ENCODE measurements at places on chromosomes 7 and 10. TPM values are rescaled to one million over a fixed set of nuclear protein-coding genes. Genes with fewer than 3 reads are reported as not detected.
A peak's percentile ranks its signal among the peaks of the same experiment; 100 is the strongest.

GRCh38 chr7:101747879-101748345, 69.5 kb upstream of the CUX1 start:
- no peak for DNase-seq

GRCh38 chr7:36283181-36283580, 106.5 kb upstream of the ANLN start:
- no peak for DNase-seq

GRCh38 chr7:4406288-4407058, 275.6 kb upstream of the FOXK1 start:
- DNase-seq, result no peak

GRCh38 chr7:75024922-75025321, 48.7 kb downstream of the RCC1L start:
- DNase-seq, result no peak

DNA sequence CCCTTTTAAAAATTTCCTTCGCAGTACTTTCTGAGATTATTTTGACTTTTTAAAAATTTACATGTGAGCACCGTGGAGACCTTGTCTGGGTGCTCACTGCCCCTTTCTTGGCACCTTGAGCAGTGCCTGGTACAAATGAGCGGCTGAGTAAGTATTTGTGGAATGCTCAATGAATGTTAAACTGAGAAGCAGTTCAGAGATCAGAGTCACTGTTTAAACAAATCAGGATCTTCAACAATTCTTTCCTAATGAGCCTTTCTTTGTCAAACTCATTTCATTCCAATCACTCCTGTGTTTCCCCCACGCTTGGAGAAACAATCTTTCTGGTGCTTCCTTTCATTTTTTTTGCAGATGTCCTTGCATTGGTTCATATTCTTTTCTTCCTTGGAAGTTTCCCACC, 611.3 kb upstream of the GALNT17 start:
- no peak for DNase-seq

GRCh38 chr10:90418869-90419652, 438.8 kb downstream of the HTR7 start:
- peak; percentile 92 for DNase-seq

GRCh38 chr10:124983321-124983720, 41.4 kb downstream of the ZRANB1 start:
- no peak for DNase-seq

- peak; percentile 63 for DNase-seq
Observed at GRCh38 chr10:96587264-96588059, 650 bp upstream of the TM9SF3 start.

DNA sequence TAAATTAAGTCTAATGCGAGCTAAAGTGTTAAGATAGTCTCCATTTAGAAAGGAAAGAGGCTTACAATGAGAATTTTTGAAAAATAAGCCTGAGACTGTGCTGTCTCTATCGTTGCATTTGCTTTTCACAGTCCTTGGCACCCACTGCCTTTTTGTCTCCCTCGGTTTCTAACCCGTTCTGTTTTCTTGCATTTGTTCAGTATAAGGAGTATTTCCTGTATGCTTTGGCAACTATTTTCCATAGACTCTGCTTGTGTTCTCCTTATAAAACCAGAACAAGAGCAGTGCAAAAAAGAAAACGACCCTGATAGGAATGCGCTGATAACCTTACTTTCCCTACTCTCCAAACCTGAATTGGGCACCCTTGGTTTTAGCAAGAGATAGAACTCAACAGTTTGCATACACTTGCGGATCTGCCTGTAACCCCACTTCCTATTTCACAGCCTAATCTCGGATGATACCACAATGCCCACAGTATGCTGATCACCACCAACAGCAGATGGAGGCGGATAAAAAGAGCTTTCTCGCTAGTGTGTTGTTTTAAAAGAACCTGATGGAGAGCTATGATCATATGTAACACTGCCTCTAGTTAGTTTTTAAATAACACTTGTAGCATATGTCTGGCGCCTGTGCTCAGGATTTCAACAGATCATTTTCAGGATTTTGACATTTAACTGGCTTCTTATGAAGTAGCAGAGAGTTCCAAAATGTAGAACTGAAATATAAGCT, 1.6 kb upstream of the ARHGAP12 start:
- no peak for DNase-seq

DNA sequence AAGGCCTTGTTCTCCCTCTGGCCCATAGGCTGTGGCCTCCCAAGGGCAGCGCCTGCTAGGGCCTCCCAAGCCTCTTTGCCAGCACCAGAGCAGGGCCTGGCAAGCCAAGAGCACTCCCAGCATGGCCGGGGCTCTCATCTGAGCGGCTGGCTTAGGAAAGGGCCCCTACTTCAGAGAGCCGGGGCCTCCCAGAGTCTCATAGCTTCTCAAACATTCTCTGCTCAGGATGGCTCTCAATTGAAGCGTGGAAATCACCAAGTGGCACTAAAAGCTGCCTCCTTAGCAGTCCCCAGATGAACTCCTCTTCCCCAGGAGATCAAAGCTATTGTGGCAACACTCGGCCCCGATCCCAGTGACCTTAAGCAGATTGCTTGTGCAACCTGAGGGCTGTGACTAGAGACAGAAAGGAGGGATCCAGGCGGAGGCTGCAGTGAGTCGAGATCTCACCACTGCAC, 69.4 kb downstream of the FAM53B start:
- no peak for DNase-seq

DNA sequence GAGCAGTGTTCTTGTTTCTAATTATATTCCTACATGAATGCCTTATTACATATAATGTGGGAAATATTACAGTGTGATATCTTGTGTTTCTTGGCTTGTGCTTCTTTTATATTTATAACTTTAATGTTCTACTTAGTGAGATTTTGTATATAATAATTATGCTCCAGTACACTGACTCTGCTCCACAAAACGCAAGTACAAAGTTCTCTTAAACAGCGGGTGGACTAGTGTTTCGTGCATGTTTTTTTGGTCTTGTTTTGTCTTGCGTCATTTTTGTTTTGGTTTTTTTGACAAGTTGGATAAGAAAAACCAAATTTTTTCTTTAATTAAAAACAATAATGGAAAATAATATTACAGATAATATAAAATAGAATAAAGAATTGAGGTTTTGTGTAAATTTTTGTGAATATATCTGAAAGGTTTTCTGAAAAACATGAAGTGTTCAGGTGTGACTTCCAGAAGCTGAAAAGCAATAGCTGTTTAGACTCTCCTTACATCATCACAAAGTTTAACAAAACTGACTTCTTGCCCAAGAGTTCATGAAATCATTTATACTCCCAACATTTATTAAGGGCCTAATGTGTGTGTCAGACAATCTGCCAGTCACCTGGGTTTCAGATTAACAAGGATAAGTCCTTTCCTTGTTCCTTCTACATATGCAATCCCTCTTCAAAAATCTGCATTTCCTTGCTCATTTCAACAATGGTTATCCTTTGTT, 331.8 kb downstream of the LRRTM3 start:
- no peak for DNase-seq

DNA sequence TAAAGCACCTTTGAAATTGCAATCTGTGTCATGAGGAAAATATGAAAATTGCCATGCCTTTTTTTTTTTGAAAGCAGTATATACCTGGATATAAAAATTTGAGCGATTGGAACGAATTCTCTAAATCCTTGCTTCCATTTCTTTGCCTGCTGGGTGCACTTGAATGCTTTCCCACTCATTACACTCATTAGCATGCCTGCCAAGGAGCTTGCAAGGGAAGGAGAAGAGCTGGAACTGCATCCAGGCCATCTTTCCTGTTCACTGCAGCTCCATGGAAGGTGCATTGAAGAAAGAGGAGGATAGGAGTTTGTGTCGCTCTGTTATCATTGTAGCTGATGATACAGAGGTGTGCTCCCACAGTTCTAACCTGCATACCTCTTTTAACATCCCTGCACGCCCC, 102.4 kb upstream of the GJD4 start:
- DNase-seq, result no peak

GRCh38 chr10:120593693-120594092, 136.7 kb downstream of the PLPP4 start:
- no peak for DNase-seq

DNA sequence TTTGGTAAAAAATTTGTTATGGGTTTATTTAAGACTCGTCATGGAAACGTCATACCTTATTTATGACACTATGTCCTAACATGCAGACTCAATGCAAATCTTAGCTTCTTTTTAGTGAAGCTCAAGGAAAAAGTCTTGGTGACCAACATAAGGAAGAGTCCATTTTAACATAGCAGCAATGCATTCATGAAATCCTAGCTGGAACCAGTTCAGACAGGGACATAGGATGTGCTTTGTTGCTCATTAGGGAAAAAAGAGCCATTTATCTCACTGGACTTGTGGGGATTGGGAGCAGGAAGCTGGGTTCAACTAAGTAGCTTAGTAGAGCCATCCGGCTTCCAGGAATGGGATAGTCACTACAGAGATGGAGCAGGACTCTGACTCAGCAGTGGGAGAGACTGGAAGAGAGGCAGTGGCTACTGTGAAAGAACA, 100.7 kb upstream of the DKK1 start:
- peak; percentile 47 for DNase-seq

GRCh38 chr10:43793704-43794103, 145.0 kb upstream of the ZNF32 start:
- peak; percentile 68 for DNase-seq

- no peak for DNase-seq
Observed at GRCh38 chr7:81183326-81183725, 264.5 kb upstream of the SEMA3C start.

GRCh38 chr10:100817268-100817839, 72.0 kb downstream of the PAX2 start:
- no peak for DNase-seq

Gene SAP25
- total RNA-seq, result not detected

Gene CYP3A5
- total RNA-seq, result not detected

Gene HECTD2
- 5.7 TPM for total RNA-seq

Gene FRA10AC1
- 0.74 TPM for total RNA-seq

Gene CRYGN
- total RNA-seq, result not detected

Gene MICALL2
- 13.4 TPM for total RNA-seq

Gene GNAT3
- not detected for total RNA-seq

Gene UBTD1
- 10.6 TPM for total RNA-seq

Gene RAMP3
- not detected for total RNA-seq

Gene ADAM12
- 1.3 TPM for total RNA-seq
